ENCODE measurements at places on chromosomes 16 and 17. TPM values are rescaled to one million over a fixed set of nuclear protein-coding genes. Genes with fewer than 3 reads are reported as not detected.

OTOP3 gene
- total RNA-seq, result not detected

CBX2 gene
- 3.4 TPM for total RNA-seq

NPIPA5 gene
- total RNA-seq, result 4.2 TPM

C16orf92 gene
- not detected for total RNA-seq

PIRT gene
- not detected for total RNA-seq

TBC1D3C gene
- not detected for total RNA-seq

PIMREG gene
- total RNA-seq, result 24.6 TPM

RBBP6 gene
- 33.3 TPM for total RNA-seq

GRIN2C gene
- not detected for total RNA-seq

SLC6A2 gene
- 0.43 TPM for total RNA-seq

TMEM238L gene
- not detected for total RNA-seq

CYGB gene
- 73.5 TPM for total RNA-seq

DNAJA2 gene
- 67.0 TPM for total RNA-seq

FBXW10B gene
- 0.66 TPM for total RNA-seq

RNF157 gene
- 0.44 TPM for total RNA-seq

FADS6 gene
- not detected for total RNA-seq
